H1 (cell line): ENCODE measurements at places on chromosomes 2 and 18. TPM values are rescaled to one million over a fixed set of nuclear protein-coding genes. Genes with fewer than 3 reads are reported as not detected.

- DNase-seq = no peak
Observed at GRCh38 chr2:160859096-160859495, 301.1 kb upstream of the TANK start.

GRCh38 chr2:102841107-102841840 is 79.4 kb downstream of the TMEM182 start:
- DNase-seq = peak; percentile 34

- DNase-seq = peak; percentile 59
Observed at GRCh38 chr2:164840458-164840929, 1.1 kb downstream of the COBLL1 start.

ANKRD62 gene
- total RNA-seq = not detected in 2 replicates

KCNIP3 gene
- total RNA-seq = 1.9 and 2.9 TPM in 2 replicates

SOX11 gene
- 55.6 and 56.5 TPM in 2 replicates for total RNA-seq

RSAD2 gene
- not detected in 2 replicates for total RNA-seq
